ENCODE measurements at places on chromosomes 16 and 17.

DNA sequence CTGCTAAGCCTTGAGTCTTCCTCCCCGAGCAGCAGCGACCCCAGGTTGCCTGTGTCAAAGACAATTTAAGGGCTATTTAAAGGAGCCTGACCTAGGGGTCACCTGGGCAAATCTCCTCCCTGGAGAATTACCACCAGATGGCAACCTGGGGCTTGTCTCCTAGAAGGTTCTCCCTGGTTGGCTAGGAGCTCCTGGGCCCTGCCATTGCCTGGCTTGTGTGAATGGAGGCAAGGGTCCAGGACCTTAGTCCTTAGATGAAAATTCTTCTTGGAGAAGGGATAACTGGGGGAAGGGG, 51.3 kb upstream of the TAC4 start:
- no peak for DNase-seq

DNA sequence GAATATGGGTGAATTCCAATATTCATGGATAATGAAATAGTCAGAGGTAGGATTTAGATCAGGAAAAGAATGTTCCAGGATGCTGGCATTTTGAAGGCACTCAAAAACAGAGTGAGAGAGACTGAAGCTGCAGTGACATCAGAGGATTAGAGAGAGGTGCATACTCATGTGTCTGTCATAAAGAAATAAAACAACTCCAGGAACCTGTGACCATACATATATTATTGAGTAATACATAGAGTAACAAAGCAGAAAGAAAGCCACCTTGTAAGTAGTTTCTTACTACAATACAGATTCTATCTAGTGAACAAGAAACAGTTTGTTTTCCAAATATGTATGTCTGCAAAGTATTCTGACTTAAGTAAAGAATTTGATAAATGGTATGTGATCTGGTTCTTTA, 62.3 kb upstream of the PHOSPHO1 start:
- no peak for DNase-seq

DNA sequence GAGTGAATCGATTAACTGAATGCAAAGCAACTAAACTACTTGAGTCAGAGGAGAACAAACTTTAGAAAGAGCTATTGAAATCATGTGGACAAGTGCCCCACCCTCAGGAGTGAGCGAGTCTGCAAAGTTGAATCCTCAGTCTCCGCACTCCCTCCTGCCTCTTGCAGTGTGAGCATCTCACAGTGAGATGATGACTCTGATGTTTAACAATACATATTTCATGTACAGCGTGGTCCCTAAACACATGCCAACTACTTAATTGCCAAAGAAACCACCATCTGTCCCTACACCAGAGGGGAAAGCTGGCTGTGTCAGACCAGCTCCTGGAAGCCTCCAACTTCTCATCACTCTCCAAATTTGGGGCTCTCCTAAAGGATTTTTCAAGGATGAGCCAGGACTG, 31.2 kb downstream of the PIMREG start:
- no peak for DNase-seq

- no peak for DNase-seq
These were observed 4.0 kb downstream of the PERCC1 start for GRCh38 chr16:1434644-1435592.

DNA sequence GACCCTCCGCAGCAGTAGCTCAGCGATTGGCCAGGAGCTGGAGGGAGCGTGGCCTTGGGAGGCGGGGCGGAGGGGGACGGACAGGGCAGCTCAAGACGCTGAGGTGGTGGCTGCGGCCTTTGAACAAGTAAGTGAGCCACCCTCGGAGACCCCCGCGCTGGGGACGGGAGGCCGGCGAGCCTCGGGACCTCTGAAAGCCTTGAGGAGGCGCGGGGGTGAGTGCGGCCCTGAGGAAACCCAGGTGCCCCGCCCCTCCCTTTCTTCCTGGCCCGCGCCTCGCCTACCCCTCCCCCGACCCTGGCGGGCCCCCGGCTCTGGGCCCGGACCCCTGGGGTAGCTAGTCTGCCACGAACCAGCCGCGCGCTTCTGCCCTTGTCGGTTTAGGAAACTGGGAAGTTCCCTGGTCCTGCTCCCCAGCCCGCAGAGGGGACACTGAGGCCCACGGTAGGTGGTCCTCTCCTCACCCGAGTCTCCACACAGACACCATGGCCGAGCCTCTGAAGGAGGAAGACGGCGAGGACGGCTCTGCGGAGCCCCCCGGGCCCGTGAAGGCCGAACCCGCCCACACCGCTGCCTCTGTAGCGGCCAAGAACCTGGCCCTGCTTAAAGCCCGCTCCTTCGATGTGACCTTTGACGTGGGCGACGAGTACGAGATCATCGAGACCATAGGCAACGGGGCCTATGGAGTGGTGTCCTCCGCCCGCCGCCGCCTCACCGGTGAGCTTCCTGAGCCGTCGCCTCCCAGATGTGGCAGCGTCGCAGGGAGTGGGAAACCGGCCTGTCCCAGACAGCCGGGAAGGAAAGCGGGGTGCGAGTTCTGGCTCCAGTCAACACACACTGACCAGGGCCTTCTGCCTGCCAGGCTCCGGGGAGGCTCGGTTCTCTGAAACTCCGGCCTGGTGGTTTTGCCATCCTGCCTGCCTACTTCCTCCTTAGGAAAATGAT, at the start of gene MAPK7:
MAPK7 (plus strand) TSS at position 83 of the 945 bp plus-strand sequence; CDS start at position 486, 403 bp downstream.
- no peak for DNase-seq

- no peak for DNase-seq
These were observed 95.7 kb upstream of the METRNL start for GRCh38 chr17:82983510-82984248.

DNA sequence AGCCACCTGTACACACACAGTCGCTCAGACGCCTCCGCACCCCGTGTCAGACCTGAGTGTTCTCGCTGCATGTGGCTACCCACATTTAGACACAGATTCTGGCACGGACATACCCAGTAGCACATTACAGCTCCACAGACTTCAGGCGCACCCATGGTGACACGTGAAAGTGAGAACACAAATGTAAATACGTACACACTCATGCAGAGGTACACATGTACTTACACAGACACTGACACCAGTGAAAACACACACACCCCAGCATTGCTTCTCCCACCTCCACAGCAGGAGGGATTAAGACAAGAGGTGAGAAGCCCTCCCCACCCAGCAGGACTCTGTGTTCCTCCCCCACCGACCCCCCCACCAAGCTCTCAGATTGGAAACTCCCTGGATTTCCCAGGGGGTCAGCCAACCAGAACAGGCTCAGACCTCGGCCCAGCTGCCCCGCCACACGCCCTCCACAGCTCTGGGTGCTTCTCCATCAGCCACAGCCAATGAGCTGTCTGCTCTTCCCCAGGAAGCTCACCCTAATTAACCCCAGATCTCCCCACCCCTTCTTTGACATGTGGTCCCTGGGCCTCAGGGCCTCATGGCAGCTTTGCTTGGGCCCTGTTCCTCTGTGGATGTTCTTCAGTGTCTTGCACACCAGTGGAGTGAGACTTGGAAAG, 5.3 kb upstream of the FOXN1 start:
- DNase-seq: no peak

DNA sequence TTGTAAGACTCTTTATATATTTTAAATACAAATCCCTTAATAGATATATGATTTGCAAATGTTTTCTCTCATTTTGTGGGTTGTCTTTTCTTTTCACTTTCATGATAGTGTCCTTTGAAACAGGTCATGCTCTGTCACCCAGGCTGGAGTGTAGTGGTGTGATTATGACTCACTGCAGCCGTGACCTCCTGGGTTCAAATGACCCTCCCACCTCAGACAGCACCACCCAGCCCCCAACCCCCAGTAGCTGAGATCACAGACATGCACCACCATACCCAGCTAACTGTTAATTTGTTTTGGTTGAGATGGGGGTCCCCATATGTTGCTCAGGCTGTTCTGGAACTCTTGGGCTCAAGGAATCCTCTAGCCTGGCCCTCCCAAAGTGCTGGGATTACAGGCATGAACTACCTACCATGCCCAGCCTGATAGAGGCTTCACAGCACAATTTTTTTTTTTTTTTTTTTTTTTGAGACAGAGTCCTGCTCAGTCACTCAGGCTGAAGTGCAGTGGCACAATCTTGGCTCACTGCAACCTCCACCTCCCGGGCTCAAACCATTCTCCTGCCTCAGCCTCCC, 18.5 kb upstream of the TMIGD1 start:
- no peak for DNase-seq

GRCh38 chr17:76091526-76092286, 11.9 kb downstream of the EXOC7 start:
- DNase-seq: no peak

DNA sequence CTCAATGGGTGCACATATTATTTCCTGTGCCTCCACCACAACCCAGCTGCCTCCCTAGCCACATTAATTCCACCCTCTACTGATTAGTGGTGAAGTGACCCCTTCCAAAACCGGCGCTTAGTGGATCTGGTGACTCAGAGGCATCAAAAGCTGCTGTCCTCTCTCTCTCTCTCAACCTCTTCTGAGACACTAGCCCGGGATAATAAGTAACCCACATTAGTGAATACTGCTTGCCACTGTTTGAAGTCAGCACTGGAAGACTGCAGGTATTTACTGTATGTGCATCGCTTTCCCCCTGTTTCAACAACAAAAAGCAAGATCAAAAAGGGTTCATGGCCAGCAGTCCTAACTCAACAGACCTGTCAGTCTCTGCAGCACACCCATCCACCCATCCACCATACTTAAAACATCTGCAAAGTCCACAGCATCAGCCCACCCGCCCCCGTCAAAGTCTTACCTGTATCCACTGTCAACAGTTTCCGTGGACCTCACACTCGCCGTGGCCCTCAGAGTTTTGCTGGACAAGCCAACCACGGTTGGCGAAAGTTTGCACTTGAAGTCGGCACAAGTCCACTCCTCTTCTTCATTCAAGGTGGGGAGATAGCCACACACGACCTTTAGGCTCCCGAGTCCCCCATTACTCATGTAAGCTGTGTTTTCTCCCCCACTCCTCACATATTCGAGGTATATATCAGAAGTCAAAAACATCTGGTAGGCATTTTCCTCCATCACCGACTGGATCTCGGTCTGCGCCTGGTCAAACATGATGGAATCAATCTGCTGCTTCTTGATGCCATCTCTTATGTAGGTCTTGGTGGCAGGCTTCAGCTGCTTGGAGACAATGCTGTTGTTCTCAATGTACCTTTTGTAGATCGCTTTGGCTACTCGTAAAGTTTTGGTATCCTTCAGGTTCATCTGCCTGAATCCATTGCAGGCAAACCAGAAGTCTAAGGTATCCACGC, 3.8 kb downstream of the AXIN2 start:
- no peak for DNase-seq

DNA sequence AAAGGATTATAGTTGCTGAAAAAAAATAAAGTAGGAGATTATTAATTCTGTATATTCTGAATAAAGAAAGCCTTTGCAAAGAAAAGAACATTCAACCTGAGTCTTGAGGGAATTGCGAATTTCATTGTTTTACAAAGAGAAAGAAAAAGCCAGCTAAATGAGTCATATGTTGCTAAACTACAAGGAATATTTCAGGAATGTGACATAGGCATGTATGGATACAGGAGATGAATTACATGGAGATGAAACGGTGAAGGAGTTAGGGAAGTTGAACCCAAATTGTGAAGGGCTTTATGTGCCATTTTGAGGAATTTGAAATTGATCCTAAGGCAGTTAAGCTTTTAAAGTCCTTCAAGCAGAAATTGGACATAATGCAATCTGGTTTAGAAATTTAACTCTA, 177.3 kb upstream of the RBL2 start:
- DNase-seq: no peak

DNA sequence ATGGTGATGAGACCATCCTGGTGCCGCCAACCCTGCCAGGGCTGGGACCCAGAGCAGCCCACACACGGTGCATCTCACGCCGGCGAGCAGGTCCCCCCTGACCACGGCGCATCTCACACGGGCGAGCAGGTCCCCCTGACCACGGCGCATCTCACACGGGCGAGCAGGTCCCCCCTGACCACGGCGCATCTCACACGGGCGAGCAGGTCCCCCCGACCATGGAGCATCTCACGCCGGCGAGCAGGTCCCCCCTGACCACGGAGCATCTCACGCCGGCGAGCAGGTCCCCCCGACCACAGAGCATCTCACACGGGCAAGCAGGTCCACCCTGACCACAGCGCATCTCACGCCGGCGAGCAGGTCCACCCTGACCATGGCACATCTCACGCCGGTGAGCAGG, 59.2 kb downstream of the MRM3 start:
- no peak for DNase-seq

DNA sequence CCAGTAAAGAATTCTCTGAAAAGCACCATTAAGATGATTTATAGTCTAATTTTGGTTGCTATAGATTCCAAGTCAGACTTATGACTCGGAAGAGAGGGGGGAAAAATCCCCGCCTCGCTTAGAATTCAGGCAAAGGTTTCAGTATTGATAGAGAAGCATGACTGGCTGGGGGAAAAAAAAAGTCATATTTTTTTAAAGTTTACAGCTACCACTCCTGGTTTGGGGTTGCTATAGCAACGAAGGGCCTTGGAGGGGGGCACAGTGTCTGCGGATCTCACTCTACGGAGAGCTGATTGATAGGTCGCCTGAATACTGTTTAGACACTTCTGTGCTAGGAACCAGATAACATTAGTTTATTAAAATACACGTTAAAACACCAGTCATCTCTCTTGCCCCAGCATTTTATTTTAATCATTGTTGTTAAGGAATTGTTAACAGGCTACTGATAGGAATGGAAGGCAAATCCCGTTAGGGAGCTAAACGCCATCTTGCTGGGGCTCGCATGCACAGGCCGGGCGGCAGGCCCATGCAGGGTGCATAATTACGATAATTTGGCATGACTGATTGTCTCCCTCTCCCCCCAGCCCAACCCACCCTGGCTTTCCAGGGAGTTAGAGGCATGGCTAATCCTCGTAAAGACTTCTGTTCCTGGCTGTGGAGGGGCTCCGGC, 380.0 kb upstream of the XYLT1 start:
- no peak for DNase-seq

DNA sequence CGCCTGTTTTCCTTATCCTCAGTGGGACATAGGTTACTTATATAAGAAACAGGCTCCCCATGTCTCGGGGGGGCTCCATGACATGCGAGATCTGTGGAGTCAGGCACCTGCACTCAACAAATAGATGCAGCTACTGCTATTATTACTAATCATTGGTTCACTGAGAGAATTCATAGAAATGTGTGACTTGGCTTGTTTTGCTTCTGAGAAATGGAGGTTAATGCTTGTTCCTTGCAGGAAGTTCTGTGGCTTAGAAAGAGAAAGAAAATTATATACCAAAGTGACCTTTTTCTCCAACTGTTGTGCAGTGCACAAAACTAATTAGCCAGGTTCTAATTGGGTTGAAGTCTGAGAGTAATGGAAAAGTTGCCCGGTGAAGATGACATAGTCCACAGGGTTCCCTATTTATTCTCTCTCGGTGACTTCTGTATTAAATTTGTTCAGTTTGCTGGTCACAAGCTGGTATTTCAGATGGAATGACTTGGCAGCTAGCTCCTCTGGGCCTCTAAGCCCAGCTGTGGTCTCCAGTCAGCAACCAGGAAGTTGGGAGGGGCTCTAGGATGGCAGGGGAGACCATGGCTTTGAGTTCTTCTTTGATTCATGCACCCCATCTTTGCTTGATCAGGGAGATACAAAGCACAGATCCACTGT, 17.6 kb upstream of the MAF start:
- no peak for DNase-seq

GRCh38 chr17:72397687-72398086, 276.9 kb downstream of the SOX9 start:
- no peak for DNase-seq

Measured in NCI-H1048 (cell line).